Activated naive CD4-positive, alpha-beta T cell (primary cell): ENCODE measurements at places on chromosomes 3 and 15.

GRCh38 chr3:28617821-28618220 lies 269.2 kb upstream of the AZI2 start:
- no peak for DNase-seq

- no peak for DNase-seq
Measured at GRCh38 chr3:194277786-194278130, 73.4 kb downstream of the CPN2 start.

- DNase-seq: no peak
Measured at GRCh38 chr3:136626493-136626892, 125.7 kb downstream of the STAG1 start.

DNA sequence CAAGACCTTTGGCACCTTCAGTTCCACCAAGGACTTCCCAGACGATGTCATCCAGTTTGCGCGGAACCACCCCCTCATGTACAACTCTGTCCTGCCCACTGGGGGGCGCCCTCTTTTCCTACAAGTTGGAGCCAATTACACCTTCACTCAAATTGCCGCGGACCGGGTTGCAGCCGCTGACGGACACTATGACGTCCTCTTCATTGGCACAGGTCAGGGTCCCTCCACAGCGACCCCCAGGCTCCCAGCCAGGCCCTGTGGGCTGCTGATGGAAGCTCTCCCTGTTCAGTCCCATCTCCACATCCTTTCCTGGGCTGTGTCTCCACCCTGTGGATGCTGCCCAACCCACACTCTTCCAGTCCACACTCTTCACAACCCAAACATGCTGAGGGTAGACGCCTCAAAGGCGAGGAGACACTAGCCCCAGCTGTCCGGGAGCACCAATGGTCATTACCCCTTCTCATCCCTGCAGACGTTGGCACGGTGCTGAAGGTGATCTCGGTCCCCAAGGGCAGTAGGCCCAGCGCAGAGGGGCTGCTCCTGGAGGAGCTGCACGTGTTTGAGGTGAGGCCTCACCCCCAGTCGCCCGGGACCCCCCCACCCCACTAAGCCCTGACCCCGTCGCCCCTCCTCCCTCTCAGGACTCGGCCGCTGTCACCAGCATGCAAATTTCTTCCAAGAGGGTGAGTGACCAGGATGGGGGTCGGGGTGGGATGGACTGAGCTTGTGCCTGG lies 4.3 kb upstream of the LSMEM2 start:
- DNase-seq: peak; percentile 37

DNA sequence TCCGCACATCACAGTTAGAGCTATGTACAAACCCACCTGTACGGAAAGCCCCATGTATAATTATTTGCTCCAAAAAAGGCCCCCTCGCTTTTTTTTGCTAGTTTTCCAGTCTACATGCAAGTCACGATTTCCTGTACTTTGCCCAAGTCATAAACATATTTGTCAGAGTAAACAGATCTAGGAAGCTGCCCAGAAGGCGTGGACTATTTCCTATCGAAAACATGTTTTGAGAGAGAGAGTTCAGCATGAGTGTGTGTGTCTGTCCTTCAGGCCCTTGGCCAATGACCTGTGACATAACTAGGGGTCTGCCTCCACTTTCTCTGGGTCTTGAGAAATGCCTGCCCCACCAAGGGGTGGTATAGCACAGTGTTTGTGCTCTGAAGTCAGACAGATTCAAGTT lies 72.7 kb upstream of the HACD2 start:
- DNase-seq: no peak

DNA sequence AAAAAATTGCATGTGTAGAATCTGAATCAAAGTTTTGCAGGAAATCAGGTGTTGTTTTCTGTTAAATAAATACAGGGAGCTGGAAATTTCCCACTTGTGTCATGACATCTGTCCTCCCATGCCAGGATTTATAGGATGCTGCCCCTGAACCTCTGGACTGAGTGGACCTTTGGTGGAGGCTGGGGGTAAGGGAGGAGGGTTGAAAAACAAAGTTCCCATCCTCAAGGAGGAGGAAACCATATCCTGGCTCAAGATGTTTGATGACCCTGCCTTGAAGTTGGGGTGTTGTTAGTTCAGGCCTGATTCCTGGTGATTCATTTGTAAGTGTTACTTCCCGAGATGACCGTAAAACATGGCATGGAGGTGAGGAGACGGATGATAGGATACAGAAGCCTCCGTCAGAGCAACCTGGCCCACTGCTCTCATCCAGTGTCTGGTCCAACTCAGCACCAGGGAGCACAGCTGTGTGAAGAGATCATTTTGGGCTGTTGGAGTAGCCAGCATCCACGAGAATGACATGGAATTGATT lies 223.6 kb downstream of the CACNA2D3 start:
- no peak for DNase-seq

DNA sequence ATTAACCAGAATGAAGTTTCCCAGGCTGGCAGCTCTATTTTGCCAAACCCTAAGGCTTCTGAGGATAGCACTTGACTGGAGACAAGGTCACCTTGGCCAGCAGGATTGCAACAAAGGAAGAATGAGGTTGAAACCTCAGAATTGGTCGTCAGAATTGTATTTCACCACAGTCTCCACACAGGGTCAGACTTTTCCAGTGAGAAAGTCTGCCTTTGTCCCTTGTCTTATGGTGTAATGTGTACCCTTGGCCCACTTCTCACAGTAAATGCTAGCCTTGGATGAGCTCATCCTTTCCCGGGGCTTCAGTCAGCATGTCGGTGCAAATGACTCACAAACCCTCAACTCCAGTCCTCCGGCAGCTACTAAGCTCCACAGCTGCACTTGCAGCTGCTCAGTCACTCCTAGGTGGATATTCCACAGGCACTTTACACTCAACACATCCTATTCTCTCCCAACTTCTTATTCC lies 19.7 kb downstream of the SSR3 start:
- DNase-seq: no peak

DNA sequence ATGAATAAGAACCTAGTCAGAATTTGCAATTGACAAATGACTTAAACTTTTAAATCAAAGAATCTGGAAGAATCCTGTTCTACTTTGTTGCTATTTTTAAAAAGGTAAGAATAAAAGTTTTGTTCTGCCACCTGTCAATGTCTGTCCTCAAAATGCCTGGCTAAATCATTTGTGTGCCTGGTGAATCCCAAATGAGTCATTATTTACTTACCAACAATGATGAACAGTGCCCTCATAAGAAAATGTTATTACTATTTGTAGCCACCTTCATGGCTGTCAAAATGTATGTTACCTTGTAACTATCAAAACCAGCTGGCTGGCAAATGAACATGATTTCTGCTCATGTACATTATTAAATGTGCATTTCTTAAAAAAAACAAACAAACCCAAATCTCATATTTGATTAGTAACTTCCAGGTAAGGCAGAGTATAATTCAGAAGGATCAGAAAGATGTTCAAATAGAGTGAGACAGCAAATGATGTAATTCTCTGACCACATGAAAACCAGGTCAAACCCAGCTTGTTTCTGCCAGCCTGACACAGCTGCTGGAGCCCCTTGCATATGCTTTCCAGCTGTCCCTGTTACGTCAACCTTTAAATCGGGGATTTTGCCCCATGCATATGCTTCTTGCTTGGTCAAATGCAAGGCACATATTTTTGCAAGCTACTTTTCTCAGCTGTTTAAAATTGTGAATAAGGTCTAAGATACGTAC lies 137.9 kb downstream of the SSR3 start:
- no peak for DNase-seq

DNA sequence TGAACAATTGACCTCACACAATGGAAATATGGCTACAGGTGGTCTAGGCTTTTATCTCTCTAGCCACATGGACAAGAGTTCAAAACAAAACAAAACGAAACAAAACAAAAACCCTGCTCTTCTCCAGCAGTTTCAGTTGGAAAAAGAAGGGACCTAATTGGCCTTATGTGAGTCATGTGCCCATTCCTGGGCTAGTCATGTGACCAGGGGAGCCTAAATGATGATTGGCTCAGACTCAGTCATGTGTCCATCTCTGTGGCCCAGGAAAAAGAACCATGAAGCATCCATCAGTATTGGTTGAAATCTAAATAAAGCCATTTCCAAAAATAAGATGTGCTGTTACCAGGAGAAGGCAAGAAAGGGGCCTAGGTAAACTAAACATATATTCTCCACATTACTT lies 96.8 kb downstream of the ANXA2 start:
- no peak for DNase-seq

DNA sequence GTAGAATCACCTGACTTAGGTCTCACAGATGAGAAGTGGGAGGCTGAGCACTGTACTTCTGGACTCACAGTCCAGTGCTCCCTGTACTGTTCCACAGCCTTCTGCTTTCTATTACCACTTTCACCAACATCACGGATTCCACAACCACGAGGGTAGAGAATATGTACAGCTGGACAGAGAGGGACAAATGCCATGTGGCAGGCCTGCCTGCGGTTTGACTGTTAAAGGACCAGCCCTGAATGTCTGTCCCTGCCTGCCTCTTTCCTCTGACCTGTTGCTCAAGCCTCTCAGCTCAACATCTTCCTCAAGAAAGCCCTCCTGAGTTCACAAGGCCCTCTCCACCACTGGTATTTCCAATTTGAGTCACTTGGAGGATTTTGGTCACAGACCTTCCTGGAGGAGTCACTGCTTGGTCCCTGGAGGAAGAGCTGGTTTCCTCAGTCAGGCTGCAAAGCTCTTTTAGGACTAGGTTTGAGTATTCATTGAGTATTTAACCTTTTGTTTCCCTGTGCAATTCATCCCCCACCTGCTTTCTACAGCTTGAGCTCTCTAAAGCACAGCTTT lies 49.1 kb downstream of the RAB11A start:
- DNase-seq: no peak

GRCh38 chr3:176554791-176555654 lies 642.3 kb downstream of the TBL1XR1 start:
- DNase-seq: no peak

GRCh38 chr3:23046536-23046935 lies 156.6 kb upstream of the UBE2E2 start:
- no peak for DNase-seq

DNA sequence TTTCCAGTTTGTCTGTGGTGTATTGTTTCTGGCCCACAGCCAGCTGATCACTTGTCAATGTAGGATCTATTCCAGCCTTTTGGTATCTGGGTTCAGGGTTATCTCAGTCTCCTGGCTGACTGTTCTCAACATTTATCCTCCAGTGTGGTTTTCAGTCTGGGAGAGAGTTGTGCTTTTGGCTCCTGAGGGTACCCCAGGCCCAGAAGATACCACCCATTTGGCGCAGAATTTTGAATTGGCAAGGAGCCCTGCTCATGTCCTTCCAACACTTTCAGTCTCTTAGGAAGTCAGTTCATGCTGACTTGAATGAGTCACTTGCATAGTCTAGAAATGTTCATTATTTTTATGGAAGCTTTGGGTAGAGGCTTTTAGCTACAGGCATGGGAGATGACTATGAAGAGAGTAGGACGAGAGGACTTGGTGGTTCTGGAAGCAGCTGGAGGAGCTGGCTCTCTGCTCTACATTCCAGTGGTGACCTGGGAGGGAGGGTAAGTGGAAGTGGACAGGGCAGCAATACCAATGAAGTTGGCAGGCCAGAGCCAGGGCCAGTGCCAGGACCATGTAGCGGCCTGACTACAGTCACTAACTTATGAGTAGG lies 7.2 kb downstream of the POLR2H start:
- DNase-seq: no peak

DNA sequence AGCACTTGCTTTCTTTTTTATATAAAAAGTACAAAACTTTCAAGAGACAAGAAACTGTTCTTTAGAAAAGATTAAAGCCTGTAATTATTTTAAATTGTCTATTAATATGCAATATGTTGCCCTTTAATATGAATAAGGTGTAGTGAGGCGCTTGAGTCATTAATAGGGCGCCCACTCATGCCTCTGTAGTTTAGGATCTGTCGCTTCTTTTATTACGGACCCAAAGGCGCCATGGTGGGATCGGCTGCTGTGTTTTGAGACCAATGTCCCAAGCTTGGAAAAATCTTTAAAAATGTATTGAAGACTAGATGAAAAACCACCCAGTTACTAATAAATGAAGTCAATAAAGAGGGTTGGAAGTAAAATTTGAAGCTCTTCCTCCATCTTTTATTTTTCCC lies 259.5 kb upstream of the MEIS2 start:
- DNase-seq: no peak
